ENCODE measurements at places on chromosomes 3 and 15. TPM values are rescaled to one million over a fixed set of nuclear protein-coding genes. Genes with fewer than 3 reads are reported as not detected.

The PLOD2 gene
- 19.7 TPM for total RNA-seq

The DAPK2 gene
- total RNA-seq, result 47.9 TPM

The MYO5C gene
- total RNA-seq, result 3.4 TPM

The SERPINI1 gene
- total RNA-seq, result 4.6 TPM

The IMPG2 gene
- 0.14 TPM for total RNA-seq

The KNG1 gene
- 0.62 TPM for total RNA-seq

The GOLGA6A gene
- total RNA-seq, result not detected

The ACKR4 gene
- total RNA-seq, result 2.8 TPM

The STARD9 gene
- total RNA-seq, result 7.2 TPM

The LRTM1 gene
- not detected for total RNA-seq

The TRAT1 gene
- not detected for total RNA-seq

The SI gene
- total RNA-seq, result not detected

All from Right ventricle myocardium inferior (tissue), 1 donor.